Stimulated activated CD4-positive, alpha-beta T cell treated with anti-CD3 and anti-CD28 coated beads, Interleukin-12 subunit alpha, Interleukin-12 subunit beta, amount 100 ng/mL, for 24 hours (primary cell): ENCODE measurements at places on chromosomes 6 and 20.

- DNase-seq = no peak
Measured at GRCh38 chr6:49151461-49151860, 311.6 kb downstream of the MMUT start.

GRCh38 chr6:106206905-106207304 lies 118.7 kb downstream of the ATG5 start:
- no peak for DNase-seq

- no peak for DNase-seq
Measured at GRCh38 chr6:41663568-41663967, 25.3 kb downstream of the MDFI start.

- no peak for DNase-seq
Measured at GRCh38 chr6:39276379-39276995, 37.7 kb downstream of the KCNK17 start.

DNA sequence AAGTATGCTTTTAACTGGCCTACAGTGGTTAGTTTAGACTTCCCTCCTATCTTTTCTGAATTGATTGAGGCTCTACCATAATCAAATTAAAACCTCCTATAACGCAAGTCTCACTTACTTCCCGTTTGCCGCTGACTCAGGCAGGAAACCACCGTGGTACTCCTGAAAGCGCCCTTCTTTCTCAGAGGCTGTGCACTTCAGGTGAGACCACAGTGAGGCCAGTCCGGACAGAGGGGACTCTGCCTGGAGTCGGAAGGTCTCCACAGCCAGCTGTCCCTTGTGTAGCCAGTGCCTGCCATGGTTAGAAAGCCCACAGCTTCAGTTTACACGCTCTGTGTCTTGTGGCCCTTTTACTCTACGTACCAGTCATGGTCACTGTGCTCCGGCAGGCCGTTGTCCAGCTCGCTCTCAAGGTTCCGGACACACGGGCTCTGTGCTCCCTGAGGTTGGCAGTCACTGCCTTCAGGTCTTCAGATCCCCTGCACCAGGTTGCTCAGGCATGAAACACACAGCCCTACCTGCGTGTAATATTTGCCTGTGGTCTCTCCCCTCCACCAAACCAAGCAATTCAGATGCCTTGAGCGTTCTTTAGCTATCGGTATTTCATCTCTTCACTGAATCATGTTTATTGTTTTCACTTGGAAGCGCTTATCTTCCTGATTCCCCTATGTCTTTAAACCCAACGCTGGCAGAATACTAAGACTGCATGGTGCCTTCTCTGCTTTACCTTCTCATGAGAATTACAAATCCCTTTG lies 178.8 kb downstream of the SMOC2 start:
- DNase-seq = no peak

- DNase-seq = no peak
Measured at GRCh38 chr6:16432075-16433032, 194.0 kb downstream of the GMPR start.
